ENCODE measurements at places on chromosomes 16 and 17. TPM values are rescaled to one million over a fixed set of nuclear protein-coding genes. Genes with fewer than 3 reads are reported as not detected.

DNA sequence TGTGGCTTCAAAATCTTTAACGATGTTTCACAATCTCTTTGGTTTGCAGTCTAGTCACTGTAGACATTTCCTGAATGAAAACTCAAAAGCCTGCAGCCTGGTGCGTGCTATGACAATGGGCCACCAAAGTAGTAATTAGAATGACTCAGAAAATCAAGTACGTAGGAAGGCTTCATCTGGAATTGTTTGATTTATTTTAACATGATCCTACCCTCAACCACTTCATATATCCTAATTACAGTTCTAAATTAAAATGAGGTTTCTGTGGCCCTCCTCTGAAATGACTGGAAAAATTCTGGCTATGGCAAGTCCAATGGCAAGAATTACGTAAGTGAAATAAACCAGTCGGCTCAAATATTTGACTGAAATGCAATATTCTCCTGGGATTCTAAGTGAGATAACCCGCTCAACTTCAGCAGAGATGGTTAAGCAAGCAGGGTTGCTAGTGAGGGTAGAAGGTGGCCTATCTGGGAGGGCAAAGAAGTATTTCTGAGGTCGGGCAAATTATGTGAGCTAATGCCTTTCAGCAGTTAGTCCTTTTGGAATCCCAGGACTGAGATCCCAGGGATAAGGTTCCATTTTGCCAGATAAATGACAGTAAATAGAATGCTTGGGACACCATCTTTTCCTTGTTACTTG is 145.6 kb upstream of the MYOCD start:
- no peak for DNase-seq

NT5M gene
- total RNA-seq = 0.86 TPM

- DNase-seq = no peak
Measured at GRCh38 chr17:61809816-61810392, 53.4 kb downstream of the BRIP1 start.

GRCh38 chr16:82943371-82943770 is 316.6 kb downstream of the CDH13 start:
- DNase-seq = no peak

TEDC2 gene
- total RNA-seq = 29.0 TPM

NPW gene
- total RNA-seq = 8.8 TPM

MYH8 gene
- total RNA-seq = not detected

GRCh38 chr16:2791174-2791573 is 3.8 kb upstream of the PRSS33 start:
- no peak for DNase-seq

- no peak for DNase-seq
Measured at GRCh38 chr16:22677024-22677830, 136.7 kb upstream of the HS3ST2 start.

FGF11 gene
- 0.91 TPM for total RNA-seq

FBXW10 gene
- total RNA-seq = 0.11 TPM

MT1A gene
- 2.5 TPM for total RNA-seq

DNA sequence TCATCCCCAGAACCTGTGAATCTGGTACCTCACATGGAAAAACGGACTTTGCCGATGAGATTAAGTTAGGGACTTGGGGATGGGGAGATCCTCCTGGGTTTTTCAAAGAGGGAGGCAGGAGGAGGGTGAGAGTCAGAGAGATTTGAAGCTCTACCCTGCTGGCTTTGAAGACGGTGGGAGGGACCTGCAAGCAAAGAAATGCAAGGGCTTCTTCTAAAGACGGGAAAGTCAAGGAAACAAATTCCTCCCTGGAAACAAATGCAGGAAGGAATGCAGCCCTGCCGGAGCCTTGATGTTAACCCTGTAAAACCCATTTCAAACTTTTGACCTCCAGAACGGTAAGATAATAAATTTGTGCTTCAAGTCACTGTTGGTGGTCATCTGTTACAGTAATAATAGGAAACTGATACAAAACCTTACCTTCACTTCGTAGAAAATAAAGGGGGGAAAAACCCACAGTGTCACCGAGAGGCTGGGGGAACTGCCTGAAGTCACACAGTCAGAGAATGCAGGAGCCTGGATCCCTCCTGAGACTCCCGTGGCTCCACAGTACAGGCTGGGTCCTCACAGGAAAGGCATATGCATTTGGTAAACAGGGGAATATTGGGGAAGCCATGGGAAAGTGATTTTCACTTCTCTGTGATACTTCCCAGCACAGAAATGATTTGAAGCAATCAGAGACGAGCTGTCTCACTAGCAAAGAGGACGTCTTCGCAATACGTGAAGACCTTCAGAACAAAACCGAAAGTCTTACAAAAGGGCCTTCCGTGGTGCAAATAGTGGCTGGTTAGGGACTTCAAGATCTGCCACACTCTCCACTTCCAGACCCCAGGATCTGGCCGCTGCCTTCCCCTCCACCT is 58.9 kb upstream of the CLEC3A start:
- DNase-seq = no peak

DNA sequence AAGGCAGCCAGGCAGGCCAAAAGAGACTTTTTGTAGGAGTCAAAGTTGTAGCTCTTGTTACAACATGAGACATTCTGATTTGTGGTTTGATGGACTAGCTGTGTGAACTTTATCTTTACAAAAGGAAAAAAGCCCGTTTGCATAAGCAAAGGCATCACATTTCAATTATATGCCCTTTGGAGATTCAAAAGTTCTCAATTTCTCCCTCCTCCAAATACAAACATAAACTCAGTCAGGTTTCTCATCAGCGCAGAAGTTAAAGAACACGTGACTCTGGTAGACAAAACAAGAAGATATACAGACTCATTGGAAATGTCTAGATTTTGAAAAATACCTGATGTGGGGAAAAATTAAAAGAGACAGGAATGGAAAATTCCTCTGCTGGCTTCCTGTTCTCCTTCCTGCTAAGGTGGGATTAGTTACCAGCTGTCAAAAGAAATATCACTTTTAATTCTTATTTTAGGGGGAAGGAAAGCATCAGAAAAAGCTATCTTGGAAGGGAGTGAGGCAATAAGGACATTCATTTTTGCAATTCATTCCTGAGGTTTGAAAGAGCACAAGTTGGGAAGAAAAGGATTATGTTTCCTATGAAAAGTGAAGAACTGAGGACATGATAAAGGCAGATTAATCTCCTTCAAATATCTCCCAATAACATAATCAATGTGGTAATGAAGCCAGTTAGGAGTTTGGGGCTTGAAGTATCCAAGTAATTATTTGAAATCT is 4.6 kb upstream of the KCNJ16 start:
- no peak for DNase-seq

DNA sequence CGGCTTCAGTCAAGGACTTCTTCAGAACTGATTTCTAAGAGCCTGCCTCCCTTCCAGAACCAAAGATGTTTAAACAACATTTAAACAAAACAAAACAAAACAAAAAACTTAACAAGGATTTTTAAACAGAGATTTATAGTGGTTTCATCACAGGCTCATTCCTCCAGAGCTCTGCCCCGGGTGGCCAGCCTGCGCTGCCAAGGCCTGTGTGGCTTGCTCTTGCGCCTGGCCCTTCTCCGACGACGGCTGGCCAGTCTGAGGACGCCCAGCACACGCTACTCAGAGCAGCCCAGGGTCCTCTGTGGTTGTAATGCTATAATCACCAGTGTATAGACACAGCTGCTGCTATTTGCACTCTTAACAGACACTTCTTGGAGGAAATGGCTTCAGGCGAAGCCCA is 307.2 kb upstream of the MYOCD start:
- no peak for DNase-seq

- DNase-seq = no peak
Measured at GRCh38 chr16:17409894-17410293, 60.9 kb downstream of the XYLT1 start.

DNA sequence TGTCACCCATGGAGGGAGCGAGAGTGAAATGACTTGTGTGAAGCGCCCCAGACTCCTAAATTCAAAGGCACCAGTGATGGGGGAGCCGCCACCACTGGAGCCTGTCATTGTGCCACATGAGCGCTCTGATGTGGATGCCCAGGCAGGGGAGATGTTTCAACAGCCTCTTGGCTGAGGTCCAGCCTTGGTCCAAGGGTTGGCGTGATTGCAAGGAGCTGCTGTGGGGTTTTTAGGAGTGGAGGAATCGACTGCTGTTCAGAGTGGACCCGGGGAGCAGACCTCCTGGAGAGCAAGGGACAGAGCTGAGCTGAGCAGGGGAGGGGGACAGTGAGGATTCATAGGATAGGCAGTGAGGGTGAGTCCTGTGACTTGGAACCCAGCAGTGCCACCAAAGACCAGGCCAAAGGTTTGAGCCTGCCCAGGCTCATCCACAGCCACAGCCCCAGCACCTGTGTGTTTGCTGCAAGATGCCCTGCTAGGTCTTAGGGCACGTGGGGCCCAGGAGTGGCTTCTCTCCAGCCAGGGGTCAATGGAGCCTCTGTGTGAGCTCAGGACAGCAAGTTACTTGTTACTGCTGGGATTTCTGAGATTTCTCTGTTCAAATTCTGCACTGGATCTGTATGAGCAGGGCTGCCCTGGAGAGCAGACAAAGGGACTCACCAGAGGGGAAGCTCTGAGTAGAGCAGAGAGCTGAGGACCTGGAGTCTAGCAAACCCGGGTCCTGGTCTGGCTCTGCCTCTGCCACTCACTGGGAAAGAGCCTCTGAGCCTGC is 20.3 kb downstream of the RHBDL3 start:
- no peak for DNase-seq

DNA sequence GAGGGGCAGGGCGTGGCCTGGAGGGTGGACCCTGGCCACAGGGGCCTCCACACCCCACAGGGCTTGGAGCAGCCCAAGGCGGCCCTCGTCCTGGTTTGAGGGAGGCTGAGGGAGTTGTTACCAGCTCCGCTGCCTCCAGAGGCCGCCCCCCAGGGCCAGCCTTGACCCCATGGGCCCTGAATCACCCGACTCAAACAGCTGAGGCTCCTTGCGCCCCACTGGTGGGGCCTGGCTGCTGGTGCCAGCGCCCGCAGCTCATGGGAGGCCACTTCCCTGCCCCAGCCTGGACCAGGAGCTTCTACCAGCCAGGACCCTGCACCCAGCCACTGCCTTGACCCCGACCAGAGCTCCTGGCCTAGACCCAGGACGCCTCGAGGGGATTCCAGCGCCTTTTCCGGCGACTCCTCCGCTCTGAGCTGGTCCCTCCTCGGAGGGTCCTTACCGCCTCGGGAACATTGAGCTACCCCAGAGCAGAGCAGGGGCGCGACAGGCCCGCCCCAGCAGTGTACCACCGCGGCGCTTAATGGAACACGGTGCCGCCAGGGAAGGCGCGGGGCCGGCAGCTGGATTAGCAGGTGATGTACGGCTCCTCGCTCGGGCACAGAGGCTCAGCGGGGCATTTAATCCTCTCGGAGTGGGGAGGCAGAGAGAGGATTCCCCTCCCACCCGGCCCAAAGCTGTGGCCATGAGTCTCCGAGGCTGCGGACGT is 37.2 kb downstream of the GSE1 start:
- no peak for DNase-seq

SLC22A31 gene
- 6.7 TPM for total RNA-seq

- no peak for DNase-seq
Measured at GRCh38 chr16:17309510-17309909, 161.2 kb downstream of the XYLT1 start.

- no peak for DNase-seq
Measured at GRCh38 chr16:27805828-27806351, 255.9 kb downstream of the KATNIP start.
